ENCODE measurements at places on chromosomes 2 and 18.

DNA sequence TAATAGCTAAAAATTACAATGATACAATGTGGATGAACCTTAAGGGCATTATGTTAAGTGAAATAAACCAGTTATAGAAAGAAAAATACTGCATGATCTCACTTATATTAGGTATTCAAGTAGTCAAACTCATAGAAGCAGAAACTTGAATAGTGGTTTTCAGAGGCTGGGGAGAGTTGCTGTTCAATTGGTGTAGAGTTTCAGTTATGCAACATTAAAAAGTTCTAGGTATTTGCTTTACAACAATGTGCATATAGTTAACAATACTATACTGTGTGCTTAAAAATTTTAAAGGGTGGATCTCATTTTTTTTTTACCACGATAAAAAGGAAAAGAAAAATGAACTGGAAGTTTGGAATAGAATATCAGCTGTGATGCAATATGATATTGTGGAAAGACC, 479.1 kb downstream of the SPAG16 start:
- no peak for DNase-seq

GRCh38 chr2:73823916-73824523, 4.7 kb upstream of the STAMBP start:
- peak; percentile 54 for DNase-seq

GRCh38 chr2:212968284-212969081, 182.9 kb downstream of the IKZF2 start:
- DNase-seq: no peak

- peak; percentile 51 for DNase-seq
Measured at GRCh38 chr2:60707750-60708371, 48.2 kb upstream of the PAPOLG start.

DNA sequence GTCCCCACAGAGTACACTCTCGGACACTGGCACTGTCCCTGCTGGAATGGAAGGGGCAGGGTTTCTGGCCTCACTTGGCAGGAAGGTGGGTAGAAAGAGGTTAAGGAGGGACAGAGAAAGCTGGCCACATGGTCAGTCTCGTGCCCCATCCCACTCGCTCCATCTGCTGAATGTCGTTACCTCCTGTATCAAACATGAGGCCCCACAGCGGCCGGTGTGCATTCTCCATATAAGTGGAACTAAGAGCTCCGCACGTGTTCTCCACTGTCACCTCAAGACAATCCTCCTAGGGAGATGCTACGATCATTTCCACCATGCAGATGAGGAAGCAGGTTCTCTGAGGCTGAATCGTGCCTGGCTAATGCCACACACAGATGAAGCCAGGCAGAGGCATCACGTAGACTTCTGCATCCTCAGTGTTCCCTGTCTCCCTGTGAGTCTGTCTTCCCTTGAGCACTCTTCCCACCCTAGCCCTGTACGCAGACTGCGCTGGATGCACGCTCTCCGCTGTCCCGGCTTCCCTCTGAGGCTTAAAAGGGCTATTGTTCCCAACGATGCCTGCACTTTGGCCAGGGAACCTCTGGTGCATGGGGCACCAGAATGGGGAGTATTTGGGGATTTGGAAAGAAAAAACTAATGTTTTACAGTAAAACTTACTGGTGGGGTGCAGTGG, 35.1 kb downstream of the MAL start:
- DNase-seq: no peak

DNA sequence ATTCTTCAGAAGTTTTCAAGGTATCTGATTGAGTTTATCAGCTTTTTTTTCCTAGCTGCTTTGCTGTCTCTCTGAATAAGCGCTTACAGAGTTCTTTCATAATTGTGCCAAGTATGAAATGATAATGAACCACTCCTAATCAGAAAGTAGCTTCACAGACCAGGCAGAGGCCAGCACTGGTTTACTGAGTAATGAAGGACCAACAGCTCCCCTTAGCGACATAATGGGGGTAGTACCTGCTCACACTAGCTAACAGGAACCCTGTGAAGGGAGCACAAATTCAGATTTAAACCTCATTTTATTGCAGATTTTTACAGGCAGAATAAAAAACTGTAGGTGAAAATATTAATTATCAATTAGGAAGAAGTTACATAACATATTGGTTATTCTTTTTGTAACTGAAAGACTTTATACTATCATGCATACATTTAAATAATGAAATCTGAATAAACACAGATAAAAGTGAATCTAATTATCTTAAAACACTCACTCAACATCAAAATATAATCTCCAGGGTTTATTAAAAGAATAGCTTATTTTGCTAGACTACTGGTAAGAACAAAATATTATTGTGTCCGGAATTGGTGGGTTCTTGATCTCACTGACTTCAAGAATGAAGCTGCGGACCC, 53.7 kb upstream of the LRRC30 start:
- DNase-seq: peak; percentile 8

DNA sequence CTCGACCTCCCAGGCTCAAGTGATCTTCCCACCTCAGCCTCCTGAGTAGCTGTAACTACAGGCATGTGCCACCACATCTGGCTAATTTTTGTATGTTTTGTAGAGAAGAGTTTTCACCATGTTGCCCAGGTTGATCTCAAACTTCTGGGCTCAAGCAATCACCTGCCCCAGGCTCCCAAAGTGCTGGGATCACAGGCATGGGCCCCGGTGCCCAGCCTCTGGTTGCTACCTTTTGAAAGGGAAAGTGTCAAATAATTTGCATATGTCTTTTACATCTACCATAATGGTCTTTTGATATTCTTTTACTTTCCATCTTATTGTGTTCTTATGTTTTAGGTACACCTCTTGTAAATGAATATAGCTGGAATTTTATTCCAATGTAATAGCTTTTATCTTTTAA, 263.1 kb upstream of the FN1 start:
- no peak for DNase-seq
